ENCODE measurements at places on chromosomes 12 and 14.

DNA sequence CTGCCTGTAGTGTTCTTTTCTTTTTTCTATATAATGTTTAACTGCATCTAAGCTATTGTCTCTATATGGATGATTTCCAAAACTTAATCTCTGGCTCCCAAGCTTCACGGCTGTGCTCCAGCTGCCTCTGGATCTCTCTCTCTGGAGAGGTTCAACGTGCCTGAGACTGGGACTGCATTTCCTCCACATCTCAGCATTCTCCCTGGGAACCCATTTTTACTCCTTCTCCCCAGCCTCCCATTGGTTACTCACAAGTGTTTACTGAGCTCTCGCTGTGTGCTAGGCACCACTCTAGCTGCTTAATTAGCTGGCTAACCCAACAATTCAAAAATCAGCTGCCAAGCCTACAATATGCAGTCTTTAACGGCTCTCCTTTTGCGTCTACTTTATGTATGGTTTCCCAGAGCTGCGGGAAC, 34.7 kb downstream of the FBXL14 start:
- no peak for DNase-seq

DNA sequence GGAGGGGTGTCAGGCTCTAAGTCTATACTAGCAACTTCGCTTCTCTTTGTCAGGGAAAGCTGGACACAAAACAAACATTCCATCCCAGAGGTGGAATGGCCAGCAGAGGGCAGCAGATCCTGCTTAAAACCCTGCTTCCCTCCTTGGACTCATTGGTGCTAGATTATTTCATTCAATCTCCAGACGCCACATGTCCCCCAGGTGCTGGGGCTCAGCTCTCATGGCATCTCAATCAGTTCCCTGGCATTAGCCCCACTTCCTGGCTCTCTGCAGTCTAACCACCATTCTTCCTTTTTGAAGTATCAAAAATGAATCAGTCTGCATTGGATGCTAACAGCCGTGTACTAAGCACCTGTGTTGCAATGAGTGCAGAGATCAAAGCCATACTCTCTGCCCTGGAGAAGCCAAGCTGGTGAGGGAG, 8.1 kb upstream of the PPP1R1A start:
- DNase-seq, result peak; percentile 80

- no peak for DNase-seq
Measured at GRCh38 chr12:116432314-116432750, 126.8 kb upstream of the MAP1LC3B2 start.

DNA sequence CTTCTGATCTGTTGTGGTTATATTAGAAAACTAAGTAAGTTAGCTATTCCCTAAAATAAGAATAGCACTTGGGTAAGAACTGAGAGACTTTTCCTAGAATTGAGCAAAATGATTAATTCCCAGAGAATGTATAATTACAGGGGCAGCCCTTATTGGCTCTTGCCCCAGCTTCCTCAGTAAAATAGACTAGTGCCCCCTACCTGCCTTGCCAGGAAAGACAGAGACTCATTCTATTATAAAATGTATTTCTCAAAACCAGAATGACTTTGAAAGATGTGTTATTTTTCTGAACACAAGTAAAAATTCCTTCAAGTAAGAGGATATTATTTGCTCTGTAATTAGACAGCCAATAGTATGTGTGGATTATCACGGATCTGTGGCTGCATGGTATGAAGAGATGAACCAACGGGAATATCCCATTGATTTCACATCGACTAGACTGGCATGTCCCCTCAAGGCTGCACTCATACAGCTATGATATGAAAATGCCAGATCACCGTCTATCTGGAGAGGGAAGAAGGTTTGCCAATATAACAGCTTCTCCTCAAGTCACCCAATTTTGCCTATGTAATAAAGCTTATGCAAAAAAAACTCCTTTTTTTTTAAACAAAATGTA, 7.4 kb upstream of the GLRX5 start:
- DNase-seq, result peak; percentile 41

DNA sequence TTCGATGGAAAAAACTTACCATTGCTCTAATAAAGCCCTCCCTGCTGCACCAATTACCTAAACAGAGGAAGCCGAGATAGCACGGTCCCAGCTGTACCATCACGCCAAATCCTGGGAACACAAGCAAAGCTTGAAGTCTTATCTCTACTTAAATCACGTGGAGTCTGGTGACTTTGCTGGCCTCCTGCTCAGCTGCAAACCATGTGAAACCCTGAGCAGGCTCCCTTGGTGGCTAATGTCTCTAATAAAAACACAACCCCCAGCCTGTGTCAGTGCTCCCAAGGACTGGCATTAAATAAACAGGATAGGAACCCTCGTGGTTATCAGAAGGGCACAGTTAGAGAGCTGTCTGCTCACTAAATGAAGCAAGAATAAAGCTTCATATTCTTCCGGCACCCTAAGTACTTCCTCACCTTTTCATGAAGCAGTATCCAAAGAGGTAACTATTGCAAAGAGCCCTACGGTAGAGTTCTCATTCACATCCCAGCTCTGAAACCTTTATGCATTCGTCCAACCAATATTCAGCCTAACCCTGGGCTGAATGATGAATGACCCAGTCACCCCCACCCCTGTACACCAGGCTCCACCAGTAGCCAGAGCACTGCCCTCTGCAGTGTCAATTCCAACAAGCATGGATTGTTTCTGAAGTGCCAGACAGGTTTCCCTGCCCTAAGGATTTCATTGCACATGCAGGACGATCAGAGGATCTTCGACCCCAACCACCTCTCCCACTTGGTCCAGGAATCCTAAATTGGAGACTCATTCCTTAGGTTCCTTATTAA, 452.7 kb upstream of the TMPO start:
- no peak for DNase-seq

DNA sequence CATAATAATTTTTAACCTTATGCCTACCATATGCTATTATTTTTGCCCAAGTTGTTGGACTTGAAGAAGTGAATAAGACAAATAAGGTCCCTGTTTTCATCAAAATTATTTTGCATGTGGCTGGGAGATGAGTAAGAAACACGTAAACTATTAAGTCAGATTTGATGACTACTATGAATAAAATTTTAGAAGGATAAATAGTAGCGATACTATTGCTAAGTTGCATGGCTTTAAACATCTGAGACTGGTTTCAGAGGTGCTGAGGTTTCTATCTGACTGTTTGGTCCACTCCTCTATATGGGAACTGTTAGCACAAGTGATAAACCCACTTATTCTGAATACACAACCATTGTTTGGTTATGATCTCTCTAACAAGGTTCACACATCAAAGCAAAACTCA, 674.3 kb upstream of the MDGA2 start:
- no peak for DNase-seq

DNA sequence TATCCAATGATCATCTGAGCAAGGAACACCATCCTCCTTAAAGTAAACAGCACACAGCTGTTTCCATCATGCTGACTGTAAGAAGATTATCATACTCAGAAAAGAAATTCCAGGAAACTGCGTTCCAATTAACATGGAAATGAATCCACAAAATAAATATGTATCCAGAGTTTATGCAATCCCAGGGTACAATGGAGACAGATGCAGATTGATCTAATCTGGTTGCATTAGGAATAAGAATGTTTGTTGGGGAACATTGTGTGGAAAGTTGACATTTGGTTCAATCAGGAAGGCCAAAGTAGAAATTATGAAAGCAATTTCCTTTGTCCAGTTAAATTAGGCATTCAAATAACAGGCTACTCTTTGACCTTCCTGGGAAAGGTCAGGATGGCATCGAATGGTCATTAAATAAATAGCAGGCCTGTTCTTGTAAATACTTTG, 236.9 kb upstream of the AMIGO2 start:
- no peak for DNase-seq

DNA sequence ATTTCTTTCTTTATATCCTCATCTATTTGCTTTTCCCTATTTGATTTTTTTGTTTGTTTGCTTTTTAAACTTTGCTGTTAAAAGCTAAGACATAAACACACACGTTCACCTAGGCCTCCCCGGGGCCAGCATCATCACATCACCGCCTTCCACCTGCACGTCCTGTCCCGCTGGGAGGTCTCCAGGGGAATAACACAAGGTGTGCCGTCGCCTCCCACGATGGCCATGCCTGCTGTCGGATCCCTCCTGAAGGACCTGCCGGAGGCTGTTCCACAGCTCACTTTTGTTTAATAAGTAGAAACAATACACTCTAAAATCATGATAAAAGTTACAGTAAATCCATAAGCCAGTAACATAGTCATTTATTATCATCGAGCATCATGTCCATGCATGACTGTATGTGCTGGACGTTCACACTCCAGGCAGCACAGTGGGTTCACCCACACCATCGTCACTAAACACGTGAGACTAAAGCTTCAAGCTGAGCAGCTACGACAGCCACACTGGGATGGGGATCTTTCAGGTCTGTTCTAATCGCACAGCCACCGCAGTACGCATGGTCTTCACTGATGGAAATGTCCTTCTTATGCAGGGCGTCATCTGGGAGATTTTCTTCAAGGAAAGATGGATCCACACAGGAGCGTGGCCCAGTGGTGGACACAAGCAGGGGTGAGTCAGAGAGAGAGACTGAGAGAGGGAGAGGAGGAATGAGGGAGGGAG, 3.6 kb downstream of the RIMBP2 start:
- no peak for DNase-seq

GRCh38 chr12:3141339-3142321, 64.5 kb downstream of the TSPAN9 start:
- peak; percentile 16 for DNase-seq

GRCh38 chr14:69808919-69809808, 12.1 kb upstream of the SLC10A1 start:
- no peak for DNase-seq

DNA sequence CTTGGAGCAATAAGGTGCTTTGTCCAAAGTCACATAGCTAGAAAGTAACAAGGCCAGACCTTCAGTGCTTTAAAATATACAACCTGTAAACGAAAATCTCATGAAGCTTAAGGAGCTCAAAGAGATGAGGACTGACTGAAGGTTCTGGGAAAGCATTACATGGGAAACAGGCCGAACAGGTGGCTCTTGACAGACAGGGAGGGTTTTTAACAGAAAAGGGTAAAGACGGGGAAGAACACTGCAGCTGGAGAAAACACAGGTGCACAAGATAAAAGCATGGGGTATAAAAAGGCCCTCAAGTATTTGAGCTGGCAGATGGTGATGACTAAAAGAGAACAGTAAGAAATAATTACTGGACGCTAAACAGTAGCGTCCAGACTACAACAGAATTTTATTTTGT, 257.2 kb downstream of the NELL2 start:
- no peak for DNase-seq

DNA sequence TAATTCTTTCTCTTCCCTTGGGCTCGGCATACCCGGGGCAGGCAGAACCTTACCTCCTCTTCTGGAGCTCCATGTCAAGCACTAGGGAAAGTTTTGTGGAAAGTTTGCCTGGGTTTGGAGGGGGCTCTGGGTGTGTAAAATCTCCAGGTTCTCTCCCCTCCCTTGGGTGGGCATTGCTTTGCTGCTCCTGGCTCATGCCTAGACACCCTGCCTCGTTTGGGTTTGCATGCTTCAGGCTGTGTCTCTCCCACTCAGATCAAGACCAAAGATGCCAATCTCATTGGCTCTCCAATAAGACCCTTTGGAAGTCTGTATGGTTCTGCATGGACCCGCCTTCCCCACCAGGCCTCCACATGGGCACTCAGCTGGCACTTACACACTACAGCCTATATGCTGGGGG, 6.2 kb upstream of the KRT2 start:
- DNase-seq, result no peak

- no peak for DNase-seq
Measured at GRCh38 chr14:87255058-87255457, 737.9 kb downstream of the GALC start.
